Hematopoietic multipotent progenitor cell treated with erythropoietin and hydrocortisone succinate and interleukin-3 and kit ligand, for 17 days (in vitro differentiated cells): ENCODE measurements at places on chromosomes 12 and 14.
A peak's percentile ranks its signal among the peaks of the same experiment; 100 is the strongest.

GRCh38 chr14:55807053-55807880 is 227.3 kb downstream of the KTN1 start:
- DNase-seq, result peak; percentile 15

DNA sequence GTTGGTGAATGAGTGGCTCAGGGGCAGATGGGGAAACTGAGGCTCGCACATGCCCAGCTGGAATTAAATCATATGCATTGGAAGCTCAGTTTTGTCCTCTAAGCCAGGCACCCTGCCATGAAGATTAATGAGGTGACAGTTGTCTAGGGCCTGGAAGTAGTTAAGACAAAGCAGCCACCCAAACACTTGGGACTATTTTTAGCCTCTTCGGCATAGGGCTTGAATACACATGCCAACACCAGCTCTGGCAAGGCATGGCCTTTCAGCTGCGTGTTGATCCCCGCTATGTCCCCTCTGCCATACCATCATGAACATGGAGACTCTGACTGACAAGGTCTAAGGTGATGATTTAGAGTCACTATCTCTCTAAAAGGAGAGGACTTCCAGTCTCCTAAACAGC is 250.2 kb downstream of the KSR2 start:
- DNase-seq, result no peak

GRCh38 chr12:64016521-64016920 is 172.0 kb downstream of the SRGAP1 start:
- DNase-seq, result no peak

GRCh38 chr14:55245657-55246268 is 25.5 kb upstream of the FBXO34 start:
- peak; percentile 62 for DNase-seq

- DNase-seq, result no peak
These were observed 4.0 kb downstream of the FOXG1 start for GRCh38 chr14:28770630-28771029.

- DNase-seq, result no peak
These were observed 359.8 kb downstream of the PCNX1 start for GRCh38 chr14:71267007-71267513.

DNA sequence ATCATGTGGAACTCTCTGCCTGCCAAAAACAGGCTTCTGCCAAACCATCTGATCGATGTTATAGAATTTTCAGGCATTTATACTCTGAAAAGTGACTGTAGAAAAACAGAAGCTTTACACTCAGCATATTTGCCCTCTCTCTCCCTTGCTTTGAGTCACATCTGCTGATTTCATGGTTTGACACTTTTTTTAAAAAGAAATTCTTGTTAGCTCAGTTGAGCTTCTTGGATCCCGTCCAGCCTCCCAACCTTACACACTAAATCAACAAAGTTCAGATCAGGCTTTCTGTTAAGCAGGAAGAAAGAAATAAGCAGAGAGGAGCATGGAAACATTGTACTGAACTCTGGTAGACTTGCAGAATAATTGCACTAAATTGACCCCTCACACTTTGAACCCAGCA is 193.6 kb upstream of the SEL1L start:
- DNase-seq, result no peak

DNA sequence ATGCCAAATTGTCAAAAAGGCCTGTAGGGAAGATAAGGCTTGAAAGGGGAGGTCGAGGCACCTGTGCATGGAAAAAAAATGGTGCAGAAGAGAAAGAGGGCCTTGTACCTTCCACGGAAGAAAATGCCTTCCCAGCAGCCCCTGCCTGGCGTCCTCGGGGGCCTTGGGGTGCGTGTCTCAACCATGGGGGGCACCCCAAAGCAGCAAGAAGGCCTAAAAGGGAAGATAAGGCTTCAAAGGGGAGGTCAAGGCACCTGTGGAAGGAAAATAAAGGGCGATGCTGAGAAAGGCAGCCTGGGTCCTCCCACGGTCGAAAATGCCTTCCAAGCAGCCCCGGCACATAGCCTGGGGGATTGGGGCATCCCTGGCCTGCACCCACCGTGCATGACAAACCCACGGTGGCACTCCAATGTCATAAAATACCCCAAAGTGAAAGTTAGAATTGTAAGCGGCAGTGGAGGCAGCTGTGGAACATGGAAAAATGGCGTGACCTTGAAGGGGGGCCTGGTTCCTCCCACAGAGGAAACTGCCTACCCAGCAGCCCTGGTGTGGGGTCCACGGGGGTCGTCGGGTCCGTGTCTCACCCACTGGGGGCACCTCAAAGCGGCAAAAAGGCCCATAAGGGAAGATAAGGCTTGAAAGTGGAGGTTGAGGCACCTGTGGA is 275.0 kb downstream of the ALG10 start:
- DNase-seq, result no peak

GRCh38 chr12:31245822-31246469 is 80.0 kb downstream of the SINHCAF start:
- DNase-seq, result no peak

DNA sequence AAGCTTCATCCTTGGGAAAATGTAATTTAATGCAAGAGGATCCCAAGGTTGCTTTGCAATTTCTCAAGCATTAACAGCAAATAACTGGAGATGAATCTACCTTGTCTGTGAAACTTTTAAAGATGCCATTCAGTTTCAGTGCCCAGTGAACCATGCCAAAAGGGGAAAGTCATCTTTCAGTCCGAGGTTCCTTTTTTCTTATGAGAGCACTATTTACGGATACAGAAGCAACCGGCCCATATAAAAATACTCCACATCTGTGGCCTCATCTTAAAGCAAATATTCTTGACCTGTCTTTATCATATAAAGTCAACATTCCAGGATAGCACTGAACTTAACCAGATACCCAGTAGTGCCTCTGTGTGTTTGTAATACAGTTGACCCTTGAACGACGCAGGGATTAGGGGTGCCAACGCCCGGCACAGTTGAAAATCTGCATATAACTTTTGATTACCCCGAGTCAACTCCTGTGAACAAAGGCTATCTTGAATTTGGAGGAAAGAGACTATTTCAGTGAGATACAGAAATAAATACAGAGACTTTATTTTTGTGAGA is 209.4 kb downstream of the PCNX1 start:
- no peak for DNase-seq

- DNase-seq, result no peak
These were observed 826 bp downstream of the PRKCH start for GRCh38 chr14:61322011-61322798.

DNA sequence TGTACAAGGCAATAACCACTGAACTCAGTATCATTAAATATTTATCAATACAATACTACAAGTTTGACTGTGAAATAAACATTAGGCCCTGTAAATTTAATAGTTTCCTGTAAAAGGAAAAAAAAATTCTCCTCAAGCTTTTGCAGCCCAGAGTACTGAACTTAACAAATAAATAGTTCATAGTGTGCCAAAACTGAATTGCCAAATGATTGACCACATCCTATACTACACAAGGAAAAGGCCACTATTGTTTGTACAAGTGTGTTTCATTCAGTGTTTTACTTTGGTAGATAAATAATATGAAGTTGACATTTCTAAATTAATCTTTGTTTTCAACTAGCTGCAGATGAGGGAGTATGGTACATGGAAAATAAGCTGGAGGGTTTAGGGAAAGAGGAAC is 379.6 kb downstream of the FLRT2 start:
- no peak for DNase-seq

DNA sequence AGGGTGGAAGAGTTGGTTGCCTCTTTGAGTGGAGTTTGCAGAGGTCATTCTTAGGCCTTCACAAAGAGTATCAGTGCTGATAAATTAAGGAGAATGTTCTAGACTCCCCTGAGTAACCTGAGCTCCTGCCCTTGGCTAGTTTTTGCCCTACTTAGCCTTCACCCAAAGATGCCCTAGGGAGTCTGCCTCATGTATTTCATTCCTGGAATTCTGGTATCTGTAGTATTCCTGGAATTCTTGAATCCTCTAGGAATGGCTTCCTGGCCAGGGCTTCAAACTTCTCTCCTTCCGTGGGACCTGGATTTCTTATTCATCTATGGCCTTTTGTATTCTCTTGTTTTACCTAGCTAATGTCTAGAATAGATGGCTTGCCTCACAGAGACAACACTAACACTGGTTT is 701.1 kb downstream of the NOVA1 start:
- DNase-seq, result no peak

DNA sequence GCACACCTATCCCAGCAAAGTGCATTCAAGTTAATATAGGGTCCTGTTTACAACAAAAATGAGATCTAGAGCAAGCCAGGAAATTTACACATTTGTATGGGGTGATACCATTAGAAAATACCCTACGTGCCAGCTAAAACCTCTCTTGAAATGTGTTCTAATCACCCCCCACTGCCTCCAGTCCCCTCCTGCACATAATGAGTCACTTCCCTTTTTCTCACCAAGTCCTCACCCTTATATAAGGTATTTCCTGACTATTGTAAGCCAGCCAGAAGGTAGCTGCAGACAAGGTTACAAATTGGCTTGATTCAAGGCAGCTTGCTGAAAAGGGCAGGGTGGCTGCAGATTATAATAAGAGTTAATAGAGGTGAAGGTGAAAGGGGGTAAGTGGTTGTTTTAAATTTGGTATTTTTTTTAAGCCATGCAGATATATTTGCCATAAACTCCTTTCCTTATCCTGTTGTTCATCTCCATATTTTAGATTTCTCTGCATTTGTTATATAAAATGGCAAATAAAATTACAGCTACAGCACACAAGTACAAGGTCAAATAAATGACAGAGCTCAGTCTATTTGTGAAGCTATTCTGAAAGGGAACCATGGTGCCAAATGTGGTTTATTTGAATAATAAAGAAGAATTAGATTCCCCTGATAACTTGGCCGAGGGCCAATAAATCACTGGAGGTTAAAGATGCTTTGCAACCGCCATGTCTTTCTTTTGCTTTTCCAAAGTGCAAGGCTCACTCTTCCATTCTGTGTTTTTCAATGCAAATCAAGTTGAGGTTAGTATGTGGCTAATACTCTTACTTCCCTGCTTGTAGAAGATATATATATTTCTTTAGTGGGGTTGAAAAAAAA is 385.9 kb downstream of the EGLN3 start:
- no peak for DNase-seq

DNA sequence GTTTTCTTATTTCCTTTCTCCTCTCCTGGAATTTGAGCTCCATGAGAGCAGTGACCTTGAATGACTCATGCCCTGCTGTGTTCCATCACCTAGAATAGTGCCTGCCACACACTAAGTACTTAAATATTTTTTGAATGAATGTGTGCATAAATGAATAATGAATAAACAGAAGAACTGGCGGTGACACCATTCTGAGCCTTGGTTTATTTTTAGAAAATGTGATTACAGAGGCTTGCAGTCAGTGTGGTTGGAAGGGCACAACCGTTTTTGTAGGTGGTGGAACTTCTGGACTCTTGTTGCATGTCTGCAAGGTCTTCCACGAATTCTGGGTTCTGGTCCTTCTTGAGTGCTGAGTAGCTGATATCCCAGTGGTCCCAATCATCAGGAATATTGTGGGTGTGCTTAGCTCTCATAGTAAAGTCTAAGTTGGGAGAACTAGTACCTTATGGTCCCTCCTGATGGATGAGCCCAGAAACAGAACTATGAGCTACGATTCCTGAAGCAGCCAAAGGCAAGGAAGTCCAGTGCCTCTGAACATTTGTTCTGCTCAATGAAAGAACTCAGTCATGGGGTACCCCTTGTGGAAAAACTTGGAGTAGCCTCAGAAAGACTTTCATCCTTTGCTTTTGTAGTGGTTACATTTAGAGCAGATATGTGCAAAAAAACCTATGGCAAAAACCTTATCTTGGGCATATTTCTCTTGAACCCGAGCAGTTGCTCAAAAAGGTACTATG is 28.8 kb upstream of the BHLHE41 start:
- no peak for DNase-seq

DNA sequence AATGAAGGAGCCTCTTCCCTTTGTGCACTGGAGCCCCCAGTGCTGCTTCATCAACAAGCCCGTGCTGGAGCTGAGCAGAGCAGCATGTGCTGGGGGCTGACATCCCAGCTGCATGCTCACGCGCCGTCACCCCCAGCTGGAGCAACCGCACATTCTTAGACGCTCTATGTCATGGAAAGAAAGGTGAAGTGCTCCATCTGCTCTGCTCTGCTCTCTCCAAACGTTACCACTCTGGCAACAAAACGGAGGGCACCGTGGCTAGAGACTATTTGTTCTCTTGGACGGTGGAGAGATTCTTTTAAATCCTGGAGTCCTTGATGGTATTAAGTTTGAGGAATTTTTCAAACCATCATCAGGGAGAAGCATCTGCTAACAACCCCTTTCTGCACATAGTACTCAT is 208.4 kb downstream of the C12orf75 start:
- no peak for DNase-seq

DNA sequence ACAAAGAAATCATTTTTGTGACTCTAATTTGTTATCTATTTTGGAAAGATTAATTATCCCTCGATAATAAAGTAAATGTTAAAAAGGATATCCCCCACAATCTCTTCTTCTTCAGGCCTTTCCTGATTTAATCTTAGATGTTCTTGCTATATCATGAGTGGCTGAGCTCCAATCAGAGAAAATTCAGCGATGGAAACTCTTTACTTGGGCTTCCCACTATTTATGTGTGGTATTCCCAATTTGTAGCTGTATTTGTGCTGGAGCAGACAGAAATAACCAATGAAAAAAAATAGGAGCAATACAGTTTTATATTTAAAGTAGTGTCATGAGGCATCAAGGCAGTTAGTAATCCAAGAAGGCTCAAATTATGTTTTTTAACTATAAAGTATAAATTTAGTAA is 539.1 kb downstream of the PRKD1 start:
- no peak for DNase-seq

GRCh38 chr12:43805149-43805859 is 813 bp downstream of the TWF1 start:
- DNase-seq, result no peak

GRCh38 chr12:47307680-47308399 is 228.1 kb upstream of the AMIGO2 start:
- DNase-seq, result peak; percentile 71

GRCh38 chr14:74508844-74509428 is 15.4 kb downstream of the ISCA2 start:
- no peak for DNase-seq

DNA sequence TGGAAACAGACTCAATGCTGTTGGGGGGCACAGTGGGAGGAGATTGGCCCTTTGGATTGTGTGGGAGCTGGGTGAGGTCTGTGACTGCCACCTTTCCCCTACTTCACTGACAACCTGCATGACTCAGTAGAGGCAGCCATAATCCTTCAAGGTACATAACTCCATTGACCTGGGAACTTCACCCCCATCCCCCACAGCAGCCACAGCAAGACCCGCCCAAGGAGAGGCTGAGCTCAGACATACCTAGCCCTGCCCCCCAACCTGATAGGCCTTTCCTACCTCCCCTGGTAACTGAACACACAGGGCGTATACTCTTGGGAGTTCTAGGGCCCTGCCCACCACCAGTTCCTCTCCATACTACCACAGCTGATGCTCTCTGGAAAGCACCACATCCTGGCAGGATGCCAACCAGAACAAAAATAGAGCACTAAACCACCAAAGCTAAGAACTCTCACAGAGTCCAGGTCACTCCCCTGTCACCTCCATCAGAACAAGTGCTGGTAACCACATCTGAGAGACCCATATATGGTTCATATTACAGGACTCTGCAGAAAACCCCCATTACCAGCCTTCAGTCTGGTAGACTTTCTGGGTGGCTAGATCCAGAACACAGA is 703.9 kb downstream of the FSCB start:
- no peak for DNase-seq

GRCh38 chr14:105141026-105141425 is 27.6 kb downstream of the JAG2 start:
- DNase-seq, result no peak

GRCh38 chr14:24297190-24297964 is 2.2 kb downstream of the DHRS1 start:
- DNase-seq, result peak; percentile 67

- DNase-seq, result no peak
These were observed 57.3 kb downstream of the FLRT2 start for GRCh38 chr14:85587151-85587711.
